ENCODE measurements at places on chromosomes 12 and 14.

DNA sequence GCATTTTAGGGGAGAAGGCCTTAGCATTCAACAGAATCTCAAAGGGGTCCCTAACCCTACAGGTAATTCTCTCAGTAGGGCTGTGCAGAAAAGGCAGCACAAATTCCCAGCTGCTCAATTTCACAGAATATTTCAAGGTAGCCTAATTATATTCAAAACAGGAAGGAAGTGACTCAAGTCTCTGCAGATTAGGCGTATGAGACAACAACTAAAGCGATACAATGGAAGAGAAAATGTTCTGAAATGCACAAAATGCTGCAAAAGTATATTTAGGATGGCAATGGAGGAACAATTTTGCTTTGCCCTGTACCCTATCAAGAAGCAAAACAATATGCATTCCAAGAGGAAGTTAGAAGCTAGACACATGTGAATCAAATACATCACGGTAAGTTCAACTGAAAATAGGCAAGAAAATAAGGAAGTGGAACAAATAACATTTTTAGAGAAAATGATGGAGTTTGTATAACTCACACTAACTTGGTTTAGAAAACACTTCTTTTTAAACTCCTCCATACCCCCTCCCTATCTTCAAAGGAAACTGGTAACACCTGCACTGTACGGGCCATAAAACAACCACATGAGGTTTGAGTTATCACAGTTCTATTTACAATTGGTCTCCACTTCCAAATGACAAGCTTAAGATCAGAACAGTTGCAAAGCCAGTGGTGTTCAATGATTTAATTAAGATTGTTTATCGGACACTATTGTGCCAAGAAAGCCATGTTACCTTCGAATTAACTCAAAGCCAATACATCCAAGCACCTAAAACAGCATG, 1.6 kb downstream of the GIT2 start:
- DNase-seq: no peak

DNA sequence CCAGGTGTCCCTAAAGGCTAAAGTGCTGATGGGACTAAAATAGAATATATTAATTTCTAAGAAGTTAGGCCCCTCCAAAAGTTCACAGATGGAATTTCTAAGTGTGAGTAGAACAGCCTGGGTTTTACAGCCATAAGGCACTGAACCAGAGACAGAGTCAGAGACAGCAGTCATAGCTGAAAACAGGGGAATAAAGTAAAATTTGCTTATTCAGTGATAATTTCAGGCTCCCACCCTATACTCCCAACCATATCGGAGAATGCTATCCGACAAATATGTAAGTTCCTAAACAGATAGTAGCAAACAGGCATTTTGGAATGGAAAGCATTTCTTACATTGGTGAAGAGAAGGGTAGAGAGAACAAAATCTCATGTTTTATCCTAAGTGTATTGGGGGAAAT, 45.3 kb downstream of the NAA25 start:
- no peak for DNase-seq

DNA sequence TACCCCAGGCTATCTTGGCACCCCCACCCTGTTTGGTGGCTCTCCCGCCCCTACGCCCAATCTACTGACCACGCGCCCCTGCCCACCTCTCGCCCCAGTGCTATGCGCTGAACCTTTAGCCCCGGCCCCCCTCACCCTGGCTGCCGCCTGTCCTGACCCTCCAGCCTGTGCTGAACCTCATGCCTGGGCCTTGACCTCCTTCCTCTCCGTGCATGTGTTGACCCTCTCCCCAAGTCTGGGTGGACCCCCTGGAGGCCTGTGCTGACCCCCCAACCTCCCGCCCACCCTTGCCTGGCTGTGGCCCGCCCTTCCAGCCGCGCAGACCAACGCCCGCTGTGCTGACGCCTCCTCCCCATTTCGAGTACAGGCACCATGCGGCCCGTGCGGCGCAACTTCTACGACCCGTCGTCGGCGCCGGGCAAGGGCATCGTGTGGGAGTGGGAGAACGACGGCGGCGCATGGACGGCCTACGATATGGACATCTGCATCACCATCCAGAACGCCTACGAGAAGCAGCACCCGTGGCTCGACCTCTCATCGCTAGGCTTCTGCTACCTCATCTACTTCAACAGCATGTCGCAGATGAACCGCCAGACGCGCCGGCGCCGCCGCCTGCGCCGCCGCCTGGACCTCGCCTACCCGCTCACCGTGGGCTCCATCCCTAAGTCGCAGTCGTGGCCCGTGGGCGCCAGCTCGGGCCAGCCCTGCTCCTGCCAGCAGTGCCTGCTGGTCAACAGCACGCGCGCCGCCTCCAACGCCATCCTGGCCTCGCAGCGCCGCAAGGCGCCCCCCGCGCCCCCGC, 20.7 kb downstream of the DTX1 start:
- no peak for DNase-seq

DNA sequence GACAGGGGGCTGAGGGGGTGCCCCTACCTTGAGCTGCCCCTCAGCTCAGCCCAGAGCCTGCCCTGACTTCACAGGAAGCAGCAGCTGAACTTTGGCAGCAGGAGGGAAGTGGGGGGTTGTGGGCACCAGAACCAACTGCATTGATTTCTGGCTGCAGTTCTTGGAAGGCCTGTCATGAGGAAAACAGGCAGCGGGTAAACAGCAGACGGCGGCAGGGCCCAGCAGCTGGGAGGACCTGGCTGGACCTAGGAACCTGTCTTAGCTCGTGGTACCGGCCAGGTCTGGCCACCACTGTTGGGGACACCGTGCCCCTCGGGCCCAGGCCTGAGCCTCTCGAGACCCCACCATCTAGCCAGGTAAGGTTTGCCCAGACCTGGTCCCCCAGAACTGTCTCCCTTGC, 154.2 kb upstream of the MYL2 start:
- DNase-seq: no peak

- DNase-seq: no peak
Measured at GRCh38 chr14:65012353-65012752, 25.7 kb downstream of the FNTB start.

DNA sequence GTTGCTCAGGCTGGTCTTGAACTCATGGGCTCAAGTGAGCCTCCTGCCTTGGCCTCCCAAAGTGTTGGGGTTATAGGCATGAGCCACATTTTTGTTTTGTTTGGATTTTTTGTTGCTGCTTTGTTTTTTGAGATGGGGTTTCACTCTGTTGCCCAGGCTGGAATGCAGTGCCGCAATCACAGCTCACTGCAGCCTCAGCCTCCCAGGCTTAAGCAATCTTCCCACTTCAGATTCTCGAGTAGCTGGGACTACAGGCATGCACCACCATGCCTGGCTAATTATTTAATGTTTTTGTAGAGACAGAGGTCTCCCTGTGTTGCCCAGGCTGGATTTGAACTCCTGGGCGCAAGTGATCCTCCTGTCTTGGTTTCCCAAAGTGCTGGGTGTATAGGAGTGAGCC, 5.7 kb upstream of the PLEK2 start:
- DNase-seq: no peak

DNA sequence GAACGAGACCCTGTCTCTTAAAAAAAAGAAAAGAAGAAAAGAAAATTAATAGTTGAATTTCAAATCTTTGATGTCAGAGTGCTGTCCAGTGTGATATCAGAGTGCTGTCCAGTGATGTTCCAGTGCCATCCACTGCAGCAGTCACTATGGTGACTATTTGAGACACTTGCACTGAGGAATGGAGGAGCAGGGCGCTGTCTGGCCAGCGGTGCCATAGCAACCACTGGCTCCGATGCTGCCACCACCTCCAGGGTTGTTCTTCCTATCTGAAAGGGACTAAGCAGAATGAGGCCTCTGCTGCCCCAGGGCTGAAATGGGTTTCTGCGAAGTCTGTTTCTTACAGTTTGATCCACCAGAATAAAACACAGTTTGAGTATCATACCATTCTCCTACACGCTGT, 272.9 kb downstream of the NUAK1 start:
- DNase-seq: no peak

- DNase-seq: no peak
Measured at GRCh38 chr14:67646131-67646530, 26.4 kb downstream of the ARG2 start.

- DNase-seq: no peak
Measured at GRCh38 chr14:104973385-104974145, 4.6 kb downstream of the AHNAK2 start.

DNA sequence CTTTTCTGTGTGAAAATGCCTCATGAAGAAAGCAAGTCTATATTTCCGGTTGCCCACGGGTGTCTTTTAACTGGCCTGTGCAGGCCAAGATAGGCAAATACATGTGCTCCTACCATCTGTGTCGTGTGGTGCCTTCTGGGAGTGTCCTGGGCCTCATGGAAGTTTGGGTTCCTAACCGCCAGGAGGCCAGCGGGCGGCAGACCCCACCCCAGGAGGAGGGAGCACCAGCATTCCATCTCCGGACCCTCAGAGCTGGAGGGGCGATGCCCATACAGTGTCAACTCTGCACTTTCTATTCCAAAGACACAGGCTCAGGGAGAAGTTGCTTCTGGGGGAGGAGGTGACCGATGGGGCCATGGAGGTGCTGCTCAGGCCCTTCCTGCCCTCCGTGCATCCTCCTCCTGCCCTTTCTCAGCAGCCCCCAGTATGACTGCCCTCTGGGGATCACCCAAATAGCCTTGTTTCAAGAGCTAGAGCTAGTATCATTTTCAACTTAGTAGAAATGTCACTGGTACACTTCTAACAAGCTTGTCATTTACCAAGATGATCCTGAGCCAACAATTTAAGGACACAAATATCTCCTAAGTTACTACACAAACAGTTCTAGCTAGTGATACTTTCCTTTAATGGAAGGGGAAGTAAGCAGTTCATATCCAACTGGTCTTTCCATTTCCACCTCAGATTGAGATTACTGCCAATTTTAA, 17.8 kb downstream of the CCDC92 start:
- no peak for DNase-seq

GRCh38 chr14:103144085-103144484, 20.8 kb downstream of the TNFAIP2 start:
- DNase-seq: no peak

DNA sequence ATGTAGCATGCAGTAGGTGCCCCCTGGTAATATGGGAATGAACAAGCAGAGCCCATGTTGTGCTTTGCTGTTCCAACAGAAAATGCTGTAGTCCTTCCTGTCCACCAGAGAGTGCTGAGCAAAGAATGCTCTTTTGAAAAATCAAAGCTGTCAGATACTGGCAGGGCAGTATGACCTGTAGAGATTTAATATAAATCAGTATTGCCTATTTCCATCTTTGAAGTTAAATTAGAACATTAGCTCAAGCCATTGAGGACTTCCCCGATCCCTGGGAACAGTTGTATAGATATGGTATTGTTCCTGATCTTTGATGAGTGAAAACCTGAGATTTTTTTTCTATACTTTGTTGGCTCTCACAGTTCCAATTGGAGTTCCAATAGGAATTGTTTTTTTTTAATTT, 13.0 kb downstream of the TTC8 start:
- no peak for DNase-seq

GRCh38 chr12:111868676-111869588, 26.9 kb downstream of the MAPKAPK5 start:
- no peak for DNase-seq

DNA sequence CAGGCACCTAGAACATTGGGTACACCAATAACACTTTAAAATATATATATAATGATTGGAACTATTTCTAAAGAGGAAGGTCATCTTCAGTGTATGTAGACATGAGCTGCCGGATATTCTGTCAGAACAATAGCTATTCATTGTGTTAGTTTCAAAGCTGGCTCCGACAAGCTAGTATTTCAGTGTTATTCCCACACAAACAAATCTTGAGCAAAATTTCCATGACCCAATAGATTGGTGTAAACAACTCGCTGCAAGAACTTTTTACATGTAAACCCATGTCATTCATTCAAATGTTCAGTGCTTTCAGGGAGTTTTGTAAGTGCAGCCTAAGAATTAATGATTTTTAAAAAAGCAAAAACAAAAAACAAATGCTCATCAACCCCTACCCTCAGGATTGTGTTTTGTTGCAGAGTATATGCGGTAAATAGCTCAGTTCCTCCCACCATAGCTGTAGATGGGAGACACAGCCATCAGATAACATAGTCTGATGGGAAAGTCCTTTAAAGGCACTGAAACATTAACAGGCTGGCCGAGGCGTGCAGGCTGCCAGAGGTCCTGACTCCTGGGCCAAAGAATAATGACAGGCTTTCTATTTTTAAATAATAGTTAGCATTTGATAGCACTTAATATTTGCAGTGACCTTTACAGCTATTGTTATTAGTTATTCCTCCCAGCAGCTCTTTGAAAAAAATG, 150.3 kb upstream of the ARHGAP5 start:
- DNase-seq: peak; percentile 27

DNA sequence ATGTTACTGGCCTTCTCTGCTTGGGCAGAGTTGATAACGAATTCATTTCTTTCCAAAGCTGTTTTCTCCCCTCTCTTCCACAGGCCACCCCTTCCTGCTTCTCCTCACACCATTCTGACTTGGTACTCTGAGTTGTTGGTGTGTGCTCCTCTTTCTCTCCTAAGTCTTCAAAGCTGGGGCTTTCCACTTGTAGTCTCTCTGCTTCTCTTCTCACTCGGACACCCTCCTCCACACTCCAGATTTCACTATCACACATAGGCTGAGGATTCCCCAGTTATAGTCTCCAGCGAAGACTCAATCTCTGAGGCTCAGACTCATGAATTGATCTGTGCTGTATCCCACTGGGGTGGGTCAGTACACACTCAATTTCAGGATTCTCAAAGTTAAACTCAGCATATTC, 201.0 kb downstream of the SSPN start:
- no peak for DNase-seq

DNA sequence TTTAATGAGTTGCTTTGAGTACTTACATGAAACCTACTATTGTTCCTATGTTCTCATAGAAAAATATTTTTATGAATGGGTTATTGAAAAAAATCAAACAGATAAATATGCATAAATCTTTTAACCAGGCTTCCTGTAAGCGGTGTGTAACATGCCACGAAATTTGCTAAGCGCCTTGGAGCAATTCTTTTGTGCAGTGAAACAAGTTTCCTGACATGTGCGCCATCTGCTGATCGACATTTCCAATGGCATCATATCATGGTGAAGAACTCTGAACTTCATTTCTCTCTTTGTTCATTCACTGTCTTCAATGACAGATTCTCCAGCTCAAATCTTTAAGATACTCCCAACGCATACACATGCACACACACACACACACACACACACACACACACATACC, 145.6 kb upstream of the NAV3 start:
- peak; percentile 76 for DNase-seq

DNA sequence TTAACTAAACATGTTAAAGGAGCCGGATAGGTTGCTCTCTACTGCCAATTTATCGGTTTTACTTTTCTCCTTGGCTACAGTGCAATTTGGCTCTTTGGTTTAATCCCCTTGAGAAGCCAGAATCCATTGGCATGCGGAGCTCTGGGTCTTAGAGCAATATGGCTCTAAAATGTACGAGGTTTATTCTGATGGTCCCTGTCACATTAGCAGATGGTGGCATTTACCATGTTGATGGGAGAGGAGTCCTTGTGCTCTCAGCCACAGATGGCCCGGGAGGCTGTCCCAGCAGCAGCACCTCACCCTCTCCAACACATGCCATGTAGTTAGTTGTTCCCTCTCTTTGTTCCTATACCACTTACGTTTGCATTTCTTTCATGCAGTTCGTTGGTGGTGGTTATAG, 179.7 kb downstream of the RGS6 start:
- DNase-seq: no peak

GRCh38 chr14:39827901-39828655, 395.8 kb upstream of the FBXO33 start:
- no peak for DNase-seq

Data from midbrain (tissue), 1 donor.